ENCODE measurements at places on chromosomes 2 and 18.

GRCh38 chr2:169653636-169654035 is 40.6 kb downstream of the CFAP210 start:
- DNase-seq: no peak

GRCh38 chr2:138964418-138964817 is 184.2 kb upstream of the NXPH2 start:
- DNase-seq: no peak

GRCh38 chr18:6315517-6316331 is 99.0 kb downstream of the L3MBTL4 start:
- no peak for DNase-seq

DNA sequence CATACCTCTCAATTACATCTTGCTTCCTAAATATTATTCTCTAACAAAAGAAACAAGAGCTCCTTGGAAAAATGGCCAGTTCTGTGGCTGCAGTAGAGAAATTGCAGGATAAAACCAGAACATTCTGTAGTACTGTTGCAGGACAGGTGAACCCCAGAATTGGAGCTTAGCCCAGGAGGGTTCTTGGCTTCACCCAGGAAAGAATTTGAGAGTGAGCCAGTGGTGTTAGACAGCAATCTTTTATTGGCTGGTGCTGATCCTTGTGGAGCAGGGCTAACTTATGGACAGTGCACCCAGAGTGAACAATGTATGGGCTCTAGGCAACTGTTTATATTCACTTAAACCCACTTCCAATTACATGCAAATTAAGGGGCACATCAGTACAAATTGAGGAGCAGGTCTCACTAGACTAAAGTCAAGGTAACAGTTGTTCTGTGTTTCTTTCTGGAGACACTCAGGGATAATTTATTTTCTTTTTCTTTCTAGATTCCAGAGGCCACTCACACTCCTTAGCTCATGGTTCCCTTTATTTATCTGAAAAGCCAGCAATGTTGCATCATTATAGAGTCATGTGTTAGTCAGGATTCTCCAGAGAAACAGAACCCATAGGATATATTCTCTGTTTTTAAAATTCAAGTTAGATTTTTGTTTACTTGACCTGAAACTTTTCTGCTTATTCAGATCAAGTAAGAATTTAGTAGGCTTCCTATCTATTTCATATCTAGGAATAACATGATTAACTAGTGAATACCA is 348.1 kb downstream of the CCDC85A start:
- no peak for DNase-seq

- no peak for DNase-seq
Observed at GRCh38 chr2:96136129-96136720, 2.1 kb downstream of the ASTL start.

DNA sequence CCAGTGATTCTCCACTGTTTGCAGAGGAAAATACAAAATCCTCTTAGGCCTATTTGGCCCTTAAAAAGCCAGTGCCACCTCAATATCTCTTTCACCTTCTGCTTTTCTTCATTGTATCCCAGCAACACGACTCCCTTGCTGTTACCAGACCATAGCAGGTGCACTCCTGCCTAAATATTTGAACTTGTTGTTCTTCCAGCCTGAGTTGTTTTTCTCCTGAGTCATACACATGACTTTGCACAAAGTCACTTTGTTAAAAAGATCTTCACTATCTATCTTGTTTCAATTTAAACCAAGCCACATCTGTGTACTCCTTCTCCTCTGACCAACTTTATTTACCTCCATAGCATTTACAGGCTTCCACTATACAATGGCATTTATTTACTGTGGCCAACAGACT is 103.6 kb downstream of the LRRTM4 start:
- DNase-seq: no peak

DNA sequence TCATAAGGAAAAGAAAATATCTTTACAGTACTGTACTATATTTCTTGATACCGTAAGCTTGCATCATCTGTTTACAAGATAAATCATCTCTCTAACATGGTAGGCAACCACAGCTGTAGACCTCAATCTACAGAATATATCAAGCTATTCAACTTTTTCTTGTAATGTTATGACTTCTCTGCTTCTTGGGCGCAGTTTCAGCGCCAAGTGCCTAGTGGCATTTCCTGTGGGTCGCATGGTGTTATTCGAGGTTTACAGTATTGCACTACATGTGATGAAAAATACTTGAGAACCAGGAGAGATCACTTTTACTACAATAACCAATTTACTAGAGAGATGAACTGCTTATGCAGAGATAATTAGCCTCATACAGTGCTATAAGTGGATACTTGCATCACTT is 34.0 kb upstream of the SESTD1 start:
- DNase-seq: no peak

DNA sequence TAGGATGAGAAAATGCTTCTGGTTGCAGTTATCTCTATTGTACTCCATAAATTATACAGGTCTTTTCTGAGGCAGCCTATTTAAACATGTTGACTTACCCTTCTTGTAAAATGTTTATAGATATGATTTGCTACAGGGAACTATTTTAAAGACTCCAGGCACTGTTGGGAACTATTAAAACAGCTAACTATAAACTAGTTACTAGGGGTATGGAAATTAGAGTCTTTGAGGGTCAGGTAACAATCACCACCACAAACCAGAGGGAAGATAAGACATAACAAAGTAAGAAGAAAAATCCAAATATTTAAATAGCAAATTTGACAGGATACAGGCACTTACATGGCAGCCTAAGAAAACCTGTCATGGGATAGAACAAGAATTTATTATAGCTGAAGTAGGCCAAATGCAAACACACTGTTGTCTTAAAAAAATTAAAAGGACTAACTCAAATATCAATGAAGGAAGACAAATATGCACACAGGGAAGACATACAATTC is 251.0 kb upstream of the CWC22 start:
- DNase-seq: no peak

DNA sequence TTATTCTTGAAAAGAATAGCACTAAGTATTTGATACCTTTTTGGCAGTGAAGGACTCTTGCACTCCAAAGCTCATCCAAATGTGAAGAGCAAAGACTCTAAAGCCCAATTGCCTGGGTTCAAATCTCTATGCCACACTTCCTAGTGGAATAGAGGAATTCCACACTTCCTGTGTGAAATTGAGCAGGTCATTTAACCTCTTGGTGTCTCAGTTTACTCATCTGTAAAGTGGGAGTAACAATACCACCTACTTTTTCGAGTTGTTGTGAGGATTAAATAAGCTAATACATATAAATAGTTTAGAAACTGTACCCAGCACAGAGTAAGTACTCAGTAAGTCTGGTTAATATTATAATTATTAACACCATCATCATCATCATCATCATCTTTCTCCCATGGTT is 72.6 kb downstream of the AP1S3 start:
- DNase-seq: no peak

GRCh38 chr18:32730620-32731091 is 42.2 kb downstream of the KLHL14 start:
- no peak for DNase-seq

DNA sequence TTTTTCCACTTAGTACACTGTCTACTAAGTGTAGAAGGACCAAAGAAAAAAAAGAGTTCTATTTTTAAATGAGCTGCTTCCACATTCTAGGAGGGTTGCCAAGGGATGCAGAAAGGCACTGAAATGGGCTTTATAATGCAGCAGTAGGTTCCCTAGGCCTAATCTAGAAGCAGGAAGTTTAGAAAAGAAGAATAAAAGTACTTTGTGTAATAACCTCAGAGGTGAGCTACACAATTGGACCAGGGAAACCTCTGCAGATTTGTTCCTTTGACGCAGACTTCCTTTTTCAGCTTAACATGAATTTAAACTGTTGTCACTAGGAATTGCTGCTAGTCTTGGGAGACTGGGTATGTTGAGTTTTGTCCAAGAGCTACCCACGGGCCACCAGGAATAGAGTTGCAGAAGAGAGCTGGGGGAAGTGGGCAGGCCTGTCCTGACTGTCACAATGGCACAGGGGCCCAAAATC is 34.6 kb upstream of the RAB1A start:
- no peak for DNase-seq

DNA sequence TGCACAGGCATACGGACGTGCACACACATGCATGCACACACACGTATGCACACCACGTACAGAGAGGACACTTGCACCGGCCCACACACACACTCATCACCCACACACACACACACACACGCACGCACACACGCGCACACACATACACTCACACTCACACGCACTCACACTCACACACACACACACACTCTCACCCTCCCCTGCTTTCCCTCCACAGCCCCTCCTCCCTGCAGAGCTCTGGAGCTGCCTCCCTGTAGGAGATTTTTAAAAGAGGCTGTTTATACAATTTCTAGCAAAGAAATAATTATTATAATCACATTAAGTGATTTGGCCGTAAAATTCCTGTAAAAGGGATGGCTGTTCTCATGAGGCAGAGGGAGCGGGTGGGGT is 36.5 kb upstream of the SNED1 start:
- no peak for DNase-seq

- DNase-seq: no peak
Observed at GRCh38 chr18:55509631-55510324, 78.2 kb downstream of the TCF4 start.

- DNase-seq: no peak
Observed at GRCh38 chr18:77708826-77709506, 459.3 kb downstream of the GALR1 start.

- DNase-seq: no peak
Observed at GRCh38 chr2:213559053-213559452, 274.8 kb downstream of the SPAG16 start.

DNA sequence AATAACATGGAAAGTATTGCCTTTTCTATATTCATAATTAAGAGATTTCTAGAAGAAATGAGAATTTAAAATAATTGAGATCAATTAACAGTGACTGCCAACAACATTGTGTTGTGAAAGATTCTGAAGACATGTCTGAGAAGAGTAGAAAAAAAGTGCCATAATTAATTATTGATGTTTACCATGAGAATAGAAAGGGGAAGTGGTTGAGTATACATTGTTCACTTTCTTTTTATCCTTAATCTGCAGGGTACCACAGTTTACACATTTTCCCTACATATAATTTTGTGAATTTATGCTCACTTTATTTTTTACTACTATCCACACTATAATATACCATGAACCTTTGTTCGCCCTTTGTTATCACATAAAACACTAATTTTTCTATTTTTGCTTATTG is 47.1 kb upstream of the UBE2E3 start:
- DNase-seq: no peak

GRCh38 chr18:67232991-67233390 is 283.5 kb downstream of the DSEL start:
- DNase-seq: no peak

DNA sequence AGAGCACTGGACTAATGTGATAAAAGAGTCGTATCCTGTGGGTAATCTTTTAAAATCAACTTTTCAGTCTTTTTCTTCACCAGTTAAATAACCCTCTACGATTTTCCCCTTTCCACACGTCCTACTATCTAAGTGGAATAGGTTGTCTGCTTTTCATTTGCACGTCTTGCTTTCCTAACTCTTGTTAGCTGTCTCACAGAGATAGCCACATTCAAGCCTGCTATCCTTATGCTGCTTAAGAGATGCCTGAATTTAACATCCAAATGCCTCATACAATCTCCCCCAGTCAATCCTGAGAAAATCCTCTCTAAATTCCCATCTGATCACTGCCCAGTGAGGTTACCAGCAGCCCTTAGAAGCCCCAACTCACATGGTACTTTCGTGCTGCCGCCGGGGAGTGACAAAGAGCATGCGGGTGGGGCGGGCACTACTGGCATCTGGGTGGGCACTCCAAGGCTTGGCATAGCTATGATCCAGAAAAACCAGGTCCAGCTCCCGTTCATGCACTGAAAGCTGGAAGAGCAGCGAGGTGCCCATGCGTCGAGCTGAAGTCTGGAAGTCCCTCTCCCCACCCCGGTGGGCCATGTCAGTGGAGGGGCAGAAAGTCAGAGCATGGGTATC is 1.5 kb downstream of the KANSL3 start:
- DNase-seq: no peak

DNA sequence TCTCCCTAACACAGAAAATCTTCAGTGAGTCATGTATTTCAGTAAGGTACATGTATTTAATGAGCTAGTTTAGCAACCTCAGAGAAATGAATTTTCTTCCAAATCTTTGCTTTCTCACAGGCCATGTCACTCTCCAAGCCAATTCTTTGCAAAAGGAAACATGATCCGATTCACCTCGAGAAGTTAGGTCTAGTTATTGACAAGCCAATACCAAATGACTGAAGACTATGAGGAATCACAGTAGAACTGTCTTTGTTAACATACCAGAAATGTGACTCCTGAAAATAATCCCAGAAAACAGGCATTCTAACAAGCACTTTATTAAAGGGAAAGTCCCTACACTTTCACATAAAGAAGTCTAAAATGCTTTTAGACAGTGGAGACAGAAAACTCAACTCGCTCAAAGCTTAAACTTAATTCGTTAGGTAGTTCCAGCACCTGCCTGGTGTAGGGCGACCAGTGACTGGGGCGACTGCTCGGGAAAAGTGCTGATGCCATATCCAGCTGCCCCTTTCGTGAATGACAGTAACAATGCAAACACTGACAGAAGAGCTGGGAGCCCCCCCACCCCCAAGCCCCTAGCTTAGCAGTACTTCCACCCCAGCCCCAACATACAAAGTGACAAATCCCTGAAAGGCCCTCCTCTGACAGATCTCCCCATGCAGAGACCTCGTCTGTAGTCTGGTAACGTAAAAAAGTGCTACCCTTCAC is 1.8 kb downstream of the MEMO1 start:
- peak; percentile 26 for DNase-seq

DNA sequence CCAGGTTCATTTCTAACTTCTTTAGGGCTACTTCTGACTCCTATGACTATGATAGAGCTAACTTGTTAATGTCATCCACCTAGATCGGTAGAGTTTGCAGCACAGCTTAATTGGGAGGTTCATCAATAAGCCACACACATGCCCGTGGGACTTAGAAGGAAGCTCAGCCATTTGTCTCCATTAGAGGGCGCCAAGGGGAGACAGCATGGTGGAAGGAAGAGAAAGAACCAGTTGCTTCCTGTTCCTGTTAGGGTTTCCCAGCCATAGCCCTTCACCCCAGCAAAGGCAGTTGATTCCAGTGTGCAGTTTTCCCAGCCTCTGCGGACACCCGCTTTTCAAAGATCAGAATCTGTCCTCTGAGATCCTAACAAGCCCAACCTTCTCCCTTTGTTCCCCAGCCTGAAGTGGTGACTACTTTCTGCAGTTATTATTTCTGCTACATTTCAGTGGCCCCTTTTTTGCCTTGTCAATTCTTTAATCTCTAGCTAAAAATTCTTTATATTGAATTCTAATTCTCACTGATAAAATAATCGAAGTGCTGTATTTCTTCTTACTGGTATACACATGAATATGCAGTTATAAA is 30.3 kb downstream of the MAIP1 start:
- peak; percentile 34 for DNase-seq
